NCI-H345 (cell line): ENCODE measurements at places on chromosomes 12 and 14.

DNA sequence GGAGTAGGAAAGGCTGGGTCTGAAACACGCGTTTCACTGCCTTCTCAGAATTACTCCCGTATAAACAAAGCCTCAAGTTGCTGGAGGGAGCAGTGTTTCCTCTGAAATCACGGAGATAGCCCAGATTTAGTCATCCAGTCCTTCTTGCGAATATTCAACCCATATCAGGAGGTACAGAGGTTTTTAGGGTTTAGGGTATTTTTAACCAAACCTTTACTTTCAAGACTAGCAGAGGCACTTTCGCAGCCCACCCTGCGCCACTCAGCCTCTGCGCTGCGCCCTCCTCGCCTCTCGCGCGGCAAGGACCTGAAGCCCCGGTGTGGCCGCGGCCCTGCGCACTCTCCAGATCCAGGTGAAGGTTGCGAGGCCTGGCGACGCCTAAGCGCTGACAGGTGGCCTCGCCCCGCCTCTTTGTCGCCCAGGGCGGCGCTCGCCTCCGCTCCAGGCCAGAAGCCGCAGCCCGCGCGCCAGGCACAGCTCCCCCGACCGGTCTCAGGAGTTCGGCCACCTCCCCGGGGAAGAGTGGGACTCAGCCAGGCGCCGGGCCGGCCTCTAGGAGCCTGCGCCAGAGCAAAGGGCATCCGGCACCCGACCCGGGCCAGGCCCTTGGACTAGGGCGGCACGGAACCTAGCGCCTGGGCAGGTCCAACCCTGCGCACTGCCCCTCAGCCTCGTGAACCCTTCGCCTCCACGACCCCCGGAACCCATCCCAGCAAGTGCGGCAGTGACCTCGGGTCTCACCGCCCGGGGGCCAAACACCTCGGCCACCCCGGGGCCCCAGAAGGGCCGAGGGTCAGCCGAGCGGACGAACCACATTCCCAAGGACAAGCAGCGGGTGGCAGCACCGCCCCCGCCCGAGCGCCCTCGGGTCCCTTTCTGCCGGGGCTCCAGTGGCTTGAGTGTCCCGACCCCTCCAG, 1.8 kb upstream of the SAMD4A start:
- peak; percentile 70 for DNase-seq

- DNase-seq: no peak
Measured at GRCh38 chr12:130879781-130880389, 8.0 kb downstream of the RAN start.

DNA sequence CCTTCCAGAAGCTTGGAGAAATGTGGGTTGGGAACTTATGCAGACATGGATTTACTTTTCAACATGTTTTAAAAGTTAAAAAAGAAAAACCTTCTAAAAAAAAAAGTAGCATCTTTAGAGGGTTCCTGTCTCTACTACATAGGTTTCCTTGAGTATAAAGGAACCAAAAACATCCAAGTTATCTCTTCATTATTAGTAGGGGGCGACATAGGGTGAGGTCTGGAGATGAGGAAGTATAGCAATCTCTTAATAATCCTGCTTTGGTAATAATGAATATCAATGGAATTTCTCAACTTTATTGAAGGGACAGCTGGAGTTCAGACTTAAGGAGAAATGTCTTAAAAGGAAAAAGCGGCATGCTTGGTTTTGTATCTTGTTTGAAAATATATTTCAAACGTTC, 6.5 kb upstream of the PLXNC1 start:
- no peak for DNase-seq

DNA sequence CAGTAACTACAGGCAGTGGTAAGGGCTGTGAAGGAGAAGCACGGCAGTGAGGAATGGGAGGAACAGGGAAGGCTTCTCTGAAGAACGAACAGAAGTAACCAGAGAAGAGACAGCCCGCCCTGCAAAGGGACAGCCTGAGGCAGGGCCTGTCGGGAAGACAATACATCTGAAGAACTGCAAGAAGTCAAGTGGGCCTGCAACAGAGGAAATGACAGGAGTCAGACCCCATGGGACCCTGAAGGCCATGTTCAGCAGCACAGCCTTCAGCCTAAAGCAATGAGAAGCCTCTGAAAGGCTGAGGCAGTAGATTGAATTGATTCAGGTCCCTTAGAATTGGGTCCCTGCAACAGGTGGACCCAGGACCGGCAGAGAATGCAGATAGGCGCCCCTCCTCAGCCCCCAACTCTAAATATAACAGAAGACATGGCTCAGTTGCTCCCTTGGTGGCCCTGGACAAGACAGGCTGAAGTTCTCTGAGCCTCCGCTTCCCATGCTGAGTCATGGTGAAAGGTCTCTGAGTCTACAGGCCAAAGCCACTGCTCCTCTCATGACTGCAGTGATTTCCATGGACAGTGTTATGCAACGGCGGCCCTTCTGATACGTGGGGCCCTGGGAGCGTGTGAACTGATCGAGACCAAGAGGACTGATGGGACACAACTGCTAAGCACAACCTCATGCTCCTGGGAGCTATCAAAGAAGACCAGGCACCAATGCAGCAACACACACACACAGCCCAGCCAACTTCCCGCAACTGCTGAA, 10.8 kb upstream of the ACTR6 start:
- no peak for DNase-seq
